ENCODE measurements at places on chromosomes 3 and 15. TPM values are rescaled to one million over a fixed set of nuclear protein-coding genes. Genes with fewer than 3 reads are reported as not detected.

GRCh38 chr3:193981504-193981903, 154.4 kb upstream of the HES1 start:
- no peak for DNase-seq

- no peak for DNase-seq
These were observed 234.7 kb upstream of the PLSCR5 start for GRCh38 chr3:146839727-146840375.

GRCh38 chr3:159038405-159038804, 236.6 kb downstream of the MFSD1 start:
- DNase-seq = no peak

DNA sequence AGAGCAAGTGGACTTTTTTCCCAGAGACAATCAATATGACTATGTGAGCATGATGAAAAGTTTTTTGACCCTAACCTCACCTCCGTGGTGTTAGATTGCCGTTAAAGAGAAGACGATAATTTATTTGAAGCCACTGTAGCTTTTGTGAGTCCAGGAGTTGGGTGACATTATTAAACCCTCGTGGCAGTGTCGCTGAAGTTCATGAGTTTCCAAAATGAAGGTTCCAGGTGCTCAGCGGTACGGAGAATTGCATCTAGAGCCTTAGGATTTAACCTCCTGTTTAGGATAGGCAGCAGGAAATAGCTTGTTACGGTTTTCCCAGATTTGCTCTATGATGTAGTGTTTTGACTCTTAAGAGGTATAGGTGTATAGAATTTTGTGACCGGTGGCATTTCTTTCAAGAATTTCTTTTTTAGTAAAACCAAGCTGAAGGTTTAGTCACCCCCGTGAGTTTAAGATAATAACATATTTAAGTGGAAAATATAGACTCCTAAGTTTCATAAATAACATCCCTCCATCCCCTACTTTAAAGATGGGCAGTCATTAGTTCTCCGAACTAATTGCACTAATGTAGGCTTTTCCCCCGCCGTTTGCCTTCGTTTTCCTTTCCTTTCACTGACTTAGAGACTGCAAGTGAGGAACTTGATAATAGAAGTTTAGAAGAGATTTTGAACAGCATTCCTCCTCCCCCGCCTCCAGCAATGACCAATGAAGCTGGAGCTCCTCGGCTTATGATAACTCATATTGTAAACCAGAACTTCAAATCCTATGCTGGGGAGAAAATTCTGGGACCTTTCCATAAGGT, 2.0 kb downstream of the SMC4 start:
- DNase-seq = peak; percentile 78

GRCh38 chr15:46617507-46617906, 982.7 kb downstream of the SQOR start:
- no peak for DNase-seq

DNA sequence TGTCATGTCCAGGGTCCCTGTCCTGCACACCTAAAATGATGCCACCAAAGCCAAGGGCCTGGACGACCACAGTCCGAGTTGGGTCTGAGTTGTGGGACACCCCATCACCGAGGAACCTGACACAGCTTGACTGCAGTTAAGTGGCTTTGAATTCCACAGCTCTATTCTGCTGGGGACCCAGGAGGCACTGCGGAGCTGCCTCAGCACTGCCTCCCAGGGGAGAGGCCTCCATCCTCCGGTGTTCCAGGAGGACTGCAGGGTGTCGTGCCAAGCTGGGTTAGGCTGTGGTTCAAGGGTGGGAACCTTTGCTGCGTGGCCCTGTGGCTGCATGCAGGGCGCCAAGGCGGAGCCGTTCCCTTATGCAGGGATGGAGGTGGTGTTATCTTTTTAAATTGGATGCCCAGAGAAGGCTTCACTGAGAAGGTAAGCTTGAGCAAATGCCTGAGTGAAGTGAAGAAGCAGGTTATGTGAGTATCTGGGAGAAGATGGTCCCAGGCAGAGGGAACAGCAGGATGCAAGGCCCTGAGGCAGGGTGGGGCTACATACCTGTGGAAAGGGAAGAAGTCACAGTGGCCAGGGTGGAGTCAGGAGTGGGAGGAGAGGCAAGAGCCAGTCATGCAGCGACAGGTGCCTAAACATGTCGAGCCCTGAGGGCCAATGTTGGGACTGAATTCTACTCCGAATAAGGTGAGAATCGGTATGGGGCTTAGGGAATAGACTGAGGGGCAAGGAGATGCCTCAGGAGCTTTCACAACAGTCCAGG, 144.8 kb downstream of the TPRA1 start:
- no peak for DNase-seq

GRCh38 chr3:43867436-43868072, 176.8 kb downstream of the ABHD5 start:
- peak; percentile 45 for DNase-seq

- DNase-seq = no peak
These were observed 38.0 kb downstream of the TMEM41A start for GRCh38 chr3:185460719-185461350.

DNA sequence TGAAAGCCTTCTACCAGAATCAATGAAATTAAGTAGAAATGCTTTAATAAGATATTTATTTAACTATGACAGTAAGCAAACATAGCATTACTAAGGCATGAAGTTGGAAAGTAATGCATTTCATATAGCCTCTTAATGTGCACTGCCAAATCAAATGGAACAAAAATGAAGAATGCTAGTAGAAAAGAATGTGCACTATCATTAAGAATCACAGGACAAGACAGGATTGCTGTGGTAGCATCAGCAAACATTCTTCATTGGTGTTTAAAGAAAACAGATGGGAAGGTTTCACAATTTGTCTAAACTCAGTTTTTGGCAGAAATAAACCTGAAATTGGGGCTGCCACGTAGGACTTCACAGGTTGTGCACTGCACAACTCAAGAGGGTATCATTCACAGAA, 168.9 kb downstream of the CNTN3 start:
- DNase-seq = no peak

- DNase-seq = no peak
These were observed 74.2 kb upstream of the FBN1 start for GRCh38 chr15:48719668-48720067.

DNA sequence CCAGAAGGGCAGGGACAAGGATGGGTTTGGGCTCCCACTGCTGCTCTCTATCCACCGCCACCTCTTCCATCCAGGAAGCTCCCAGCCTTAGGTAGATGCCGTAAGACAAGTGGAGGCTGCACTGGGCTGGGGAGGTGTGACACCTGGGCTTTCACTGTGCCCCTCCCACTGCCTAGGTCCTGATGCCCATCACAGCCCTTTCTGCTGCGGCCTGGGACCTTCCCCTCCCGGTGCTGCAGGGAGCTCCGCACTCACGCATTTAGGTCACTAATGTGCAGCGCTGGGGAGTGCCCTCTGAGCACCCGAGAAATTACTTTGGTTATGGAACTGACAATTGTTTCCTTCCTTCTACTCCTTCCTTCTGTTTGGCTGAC, 850 bp downstream of the LTF start:
- no peak for DNase-seq

- peak; percentile 59 for DNase-seq
These were observed 29.1 kb downstream of the FGD5 start for GRCh38 chr3:14847613-14848541.

DNA sequence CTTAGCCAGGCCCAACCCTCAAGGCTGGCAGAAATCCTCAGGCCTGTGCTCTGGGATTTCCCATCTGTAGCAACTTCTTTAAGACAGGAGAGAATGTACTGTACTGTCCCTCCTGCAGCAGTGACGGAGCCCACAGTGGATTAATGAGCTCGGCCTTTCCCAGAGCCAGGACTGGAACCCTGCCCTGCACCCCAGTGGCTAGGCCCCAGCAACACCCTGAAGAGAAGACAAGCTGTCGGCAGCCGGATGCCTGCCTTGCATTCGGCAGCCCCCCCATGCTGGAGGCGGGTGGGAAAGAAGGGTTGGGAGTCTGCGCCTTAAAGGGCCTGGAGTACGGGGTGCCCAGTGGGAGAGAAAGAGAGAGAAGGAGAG, 32.0 kb downstream of the KLHL25 start:
- no peak for DNase-seq

DNA sequence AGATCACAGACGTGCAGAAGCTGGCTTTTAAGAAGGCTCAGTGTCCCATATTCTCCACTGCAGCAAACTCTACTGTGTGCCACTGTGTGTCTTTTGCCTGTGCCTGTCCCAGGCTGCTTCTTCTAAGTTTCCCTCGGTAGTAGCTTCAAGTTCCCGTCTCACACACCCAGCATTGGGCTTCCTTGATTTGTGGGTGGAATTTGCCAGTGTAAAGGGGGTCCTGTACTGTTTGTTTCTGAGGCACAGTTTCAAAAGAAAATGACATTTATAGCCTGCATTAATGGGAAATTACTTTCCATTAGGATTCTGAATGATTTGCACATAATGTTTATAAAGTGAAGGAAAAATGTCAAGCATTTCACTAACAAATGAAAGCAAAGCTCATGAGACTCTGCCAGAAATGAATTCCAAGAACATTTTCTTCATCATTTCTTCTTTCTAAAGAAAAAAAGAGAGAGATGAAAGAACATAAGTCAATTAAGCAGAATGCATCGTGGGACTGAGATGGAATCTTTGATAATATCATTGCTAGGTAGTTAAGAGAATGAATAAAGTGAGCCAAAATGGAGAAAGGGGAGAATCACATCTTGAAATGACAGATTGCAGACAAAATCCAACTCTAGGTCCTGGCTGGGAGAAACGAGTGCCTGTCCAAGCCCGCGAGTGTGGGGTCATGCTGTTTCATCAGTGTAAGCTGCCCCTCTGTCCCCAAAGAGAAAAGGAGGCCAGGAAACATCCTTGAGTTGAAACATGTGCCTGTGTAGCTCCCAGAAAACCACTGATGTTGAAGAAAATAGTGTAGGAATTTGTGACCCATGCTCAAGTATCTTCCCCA, 48.6 kb upstream of the ADAMTSL3 start:
- peak; percentile 69 for DNase-seq

DNA sequence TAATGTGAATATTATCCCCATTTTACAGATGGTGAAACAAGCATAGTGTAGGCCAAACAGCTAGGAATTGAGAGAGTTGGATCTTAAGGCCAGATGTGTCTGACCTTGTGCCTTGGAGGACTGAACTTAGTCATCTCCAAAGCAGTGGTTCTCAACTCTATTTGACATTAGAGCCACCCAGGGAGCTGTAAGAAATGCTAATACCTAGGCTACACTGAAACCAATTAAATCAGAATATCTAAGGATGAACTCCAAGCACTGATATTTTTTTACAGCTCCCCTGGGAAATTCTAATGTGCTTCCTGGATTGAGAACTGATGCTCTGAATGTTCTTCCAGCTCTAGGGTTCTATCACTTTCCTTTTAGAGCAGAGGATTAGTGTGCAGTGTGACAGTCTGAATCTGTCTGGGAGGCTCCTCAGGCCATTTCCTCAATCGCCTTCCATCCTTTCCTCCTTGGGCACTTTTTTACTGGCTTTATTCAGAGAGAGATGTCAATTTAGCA, 32.3 kb downstream of the POLR2M start:
- DNase-seq = no peak

GRCh38 chr3:13016083-13016720, 57.0 kb downstream of the IQSEC1 start:
- peak; percentile 57 for DNase-seq

DNA sequence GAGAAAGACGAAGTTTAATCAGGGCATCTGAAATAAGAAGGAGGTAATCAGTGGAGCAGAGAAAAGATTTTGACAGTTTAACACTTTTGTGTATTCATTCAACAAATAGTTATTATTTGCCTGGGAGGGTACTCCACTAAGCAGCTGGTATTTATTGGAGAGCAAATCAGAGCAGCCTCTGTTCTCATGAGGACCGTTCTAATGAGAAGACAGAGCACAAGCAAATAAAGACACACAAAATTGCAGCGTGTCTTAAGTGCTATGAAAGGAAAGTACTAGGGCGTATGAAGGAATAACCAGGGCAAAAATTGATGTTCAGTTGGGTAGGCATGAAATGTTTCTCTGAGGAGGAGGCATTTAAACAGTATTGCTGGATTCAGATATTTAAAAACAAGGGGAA, 302.9 kb upstream of the RARB start:
- no peak for DNase-seq

DNA sequence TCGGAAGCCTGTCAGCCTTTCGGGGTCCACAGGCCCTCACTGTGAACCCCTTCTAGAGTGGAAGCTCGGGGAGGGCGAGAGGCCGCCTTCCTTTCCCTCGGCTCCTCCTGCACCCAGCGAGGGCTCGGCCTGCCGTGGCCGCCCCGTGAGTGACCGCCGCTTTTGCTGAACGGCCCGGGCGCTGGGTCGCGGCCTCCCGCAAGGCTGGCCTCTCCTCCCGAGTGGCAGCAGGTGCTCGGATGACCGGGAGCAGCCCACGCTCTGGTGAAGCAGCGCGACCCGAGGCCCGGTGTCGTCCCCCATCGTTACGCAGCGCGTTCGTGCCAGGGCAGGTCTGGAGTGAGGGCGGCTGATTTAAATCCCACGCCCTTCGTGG, 53.8 kb downstream of the LRRK1 start:
- DNase-seq = no peak

DNA sequence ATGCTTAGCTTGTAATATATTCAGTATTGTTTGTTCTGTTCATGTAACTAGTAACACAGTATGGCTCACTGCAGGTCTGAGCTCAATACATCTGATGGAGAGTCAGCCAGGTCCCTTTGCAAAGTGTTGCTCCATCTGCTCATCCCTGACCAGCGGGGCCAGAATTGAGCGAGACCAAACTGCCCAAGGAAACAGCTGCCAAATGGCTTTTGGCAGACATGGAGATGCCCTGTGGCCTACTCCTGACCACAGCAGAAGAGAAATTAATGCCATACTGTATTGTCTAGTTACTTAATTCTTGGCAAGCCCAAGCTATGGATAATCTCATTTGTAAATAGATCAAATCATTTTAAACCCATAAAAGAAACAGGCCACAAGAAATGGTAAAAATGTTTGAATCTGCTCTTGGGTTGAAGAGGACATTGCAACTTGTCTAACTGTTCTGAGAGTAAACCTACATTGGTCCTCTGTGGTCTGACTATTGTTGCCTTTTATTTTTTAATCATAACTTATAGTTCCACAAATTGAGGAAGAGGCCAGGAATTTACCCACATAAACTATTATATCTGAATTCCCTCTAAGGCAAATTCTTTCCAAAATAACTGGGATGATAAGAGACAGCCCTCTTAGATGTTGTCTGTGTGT, 209.5 kb downstream of the EBLN2 start:
- no peak for DNase-seq

DNA sequence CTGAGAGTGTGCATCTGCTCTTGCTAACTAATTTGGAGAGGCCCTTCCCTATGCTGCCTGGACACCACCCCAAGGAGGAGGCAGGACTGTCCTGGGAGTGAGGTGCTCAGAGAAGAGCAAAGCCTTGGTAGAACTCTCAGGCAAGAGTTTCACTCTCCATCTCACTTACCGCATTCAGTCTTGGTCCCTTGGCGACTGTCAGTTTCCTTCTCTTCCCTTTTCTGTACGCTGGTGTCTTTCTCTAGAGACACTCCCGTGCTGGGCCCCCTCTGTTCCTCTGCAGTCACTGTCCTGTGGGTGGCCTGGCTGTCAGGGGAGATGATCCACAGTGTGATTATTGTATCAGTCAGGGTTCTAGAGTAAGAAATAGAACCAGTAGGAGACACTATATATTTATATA, 44.0 kb downstream of the IDH2 start:
- no peak for DNase-seq

ISLR gene
- total RNA-seq = 28.6 TPM

SHC4 gene
- 1.8 TPM for total RNA-seq

OR5AC2 gene
- not detected for total RNA-seq

JMJD7 gene
- 0.55 TPM for total RNA-seq

TGM5 gene
- not detected for total RNA-seq

LMAN1L gene
- not detected for total RNA-seq

CCDC54 gene
- not detected for total RNA-seq

CLRN1 gene
- total RNA-seq = not detected

ZBED2 gene
- not detected for total RNA-seq
